Naive thymus-derived CD8-positive, alpha-beta T cell (primary cell): ENCODE measurements at places on chromosomes 1 and 21. TPM values are rescaled to one million over a fixed set of nuclear protein-coding genes. Genes with fewer than 3 reads are reported as not detected.

- DNase-seq, result no peak
Observed at GRCh38 chr1:234932511-234933430, 195.9 kb downstream of the TOMM20 start.

DNA sequence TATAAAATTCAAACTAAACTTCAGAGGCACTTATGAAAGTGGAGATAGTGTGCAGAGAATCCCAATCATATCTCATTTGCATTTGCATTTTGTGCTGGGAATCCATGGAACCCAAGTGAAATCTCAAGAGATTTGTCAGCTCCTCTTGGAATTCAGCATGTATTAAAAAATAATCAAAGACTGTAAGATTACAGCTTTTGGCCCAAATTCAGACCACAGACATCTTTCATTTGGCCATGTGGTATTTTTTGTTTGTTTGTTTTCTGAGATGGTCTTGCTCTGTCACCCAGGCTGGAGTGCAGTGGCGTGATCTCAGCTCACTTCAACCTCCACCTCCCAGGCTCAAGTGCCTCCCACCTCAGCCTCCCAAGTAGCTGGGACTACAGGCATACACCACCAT lies 3.8 kb upstream of the CACYBP start:
- no peak for DNase-seq

GRCh38 chr1:188070848-188071247 lies 1242.1 kb downstream of the PLA2G4A start:
- no peak for DNase-seq

GRCh38 chr1:201591981-201592380 lies 53.1 kb downstream of the NAV1 start:
- DNase-seq, result no peak

DNA sequence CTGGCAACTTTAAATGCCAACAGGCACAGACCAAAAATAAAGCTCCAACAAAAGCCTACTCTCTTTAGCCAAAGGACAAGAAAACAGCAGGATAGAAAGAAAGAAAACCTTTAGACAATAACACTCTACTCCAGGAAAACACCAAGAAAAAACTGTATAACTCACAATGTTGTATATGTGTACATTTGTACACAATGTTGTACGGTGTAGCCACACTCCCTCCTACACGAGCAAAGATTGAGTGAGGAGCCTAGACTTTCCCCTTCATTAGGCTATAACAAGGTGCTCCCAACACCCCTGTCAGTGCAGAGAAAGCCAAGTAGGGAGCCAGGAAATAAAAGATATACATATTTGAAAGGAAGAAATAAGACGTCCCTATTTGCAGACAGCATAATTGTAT lies 24.0 kb downstream of the GJA4 start:
- no peak for DNase-seq

- DNase-seq, result no peak
Observed at GRCh38 chr1:239233626-239234025, 152.7 kb upstream of the CHRM3 start.

DNA sequence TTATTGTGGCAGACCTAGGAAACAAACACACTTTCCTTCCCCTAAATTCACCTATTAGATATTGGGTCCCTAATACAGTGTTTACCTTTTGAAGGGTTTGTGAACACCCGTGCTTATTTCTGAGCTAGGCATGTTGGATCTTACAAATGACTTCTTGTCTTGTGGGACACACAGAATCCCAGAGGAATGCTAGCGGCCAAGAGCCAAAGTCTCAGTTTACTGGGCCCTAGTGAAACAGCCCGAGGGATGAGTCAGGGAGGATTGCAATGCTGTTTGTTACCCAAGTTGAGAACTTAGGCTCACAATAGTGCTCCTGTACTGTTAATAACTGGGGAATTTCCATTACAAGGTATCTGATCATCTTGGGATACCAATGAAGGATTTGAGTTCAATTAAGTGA lies 100.1 kb upstream of the AKT3 start:
- DNase-seq, result no peak

DNA sequence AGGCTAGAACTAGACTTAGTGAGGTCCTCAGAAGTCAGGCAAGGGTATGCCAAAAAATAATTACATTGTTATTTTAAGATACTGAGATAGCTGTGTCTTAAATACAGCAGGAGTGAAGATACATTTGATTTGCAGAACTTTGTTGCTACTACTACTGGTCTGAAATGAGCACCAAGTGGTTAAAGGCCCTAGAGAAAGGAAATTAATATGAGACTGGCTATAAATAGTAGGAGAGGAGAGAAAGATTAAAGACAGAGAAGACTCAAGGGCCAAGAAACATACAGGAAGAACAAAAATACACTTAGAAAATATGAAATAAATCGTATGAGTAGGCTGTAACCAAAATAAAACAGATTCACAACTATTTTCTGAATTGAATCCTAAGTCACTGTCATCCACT lies 21.3 kb downstream of the HNRNPR start:
- no peak for DNase-seq

DNA sequence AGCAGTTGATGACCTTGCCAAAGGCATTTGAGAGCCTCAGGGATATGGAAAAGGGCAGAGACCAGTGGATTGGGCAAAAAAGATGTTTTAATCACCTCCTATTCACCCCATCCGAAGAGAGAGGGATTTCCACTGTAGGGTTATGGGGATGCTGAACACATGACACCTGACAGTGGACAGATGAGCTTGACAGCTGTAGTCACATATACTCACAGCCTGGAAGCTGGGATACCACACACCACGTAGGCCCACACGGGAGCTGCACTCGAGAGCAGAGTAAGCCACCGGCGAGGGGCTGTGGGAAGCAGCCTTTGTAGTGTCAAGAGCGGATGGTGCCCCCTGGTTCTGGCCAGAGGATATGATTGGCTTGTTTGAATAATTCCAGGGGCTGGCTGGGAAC lies 20.0 kb downstream of the ZBTB40 start:
- DNase-seq, result no peak

GRCh38 chr1:72498371-72498770 lies 216.0 kb upstream of the NEGR1 start:
- no peak for DNase-seq

- no peak for DNase-seq
Observed at GRCh38 chr1:63934697-63935096, 160.9 kb downstream of the ROR1 start.

DNA sequence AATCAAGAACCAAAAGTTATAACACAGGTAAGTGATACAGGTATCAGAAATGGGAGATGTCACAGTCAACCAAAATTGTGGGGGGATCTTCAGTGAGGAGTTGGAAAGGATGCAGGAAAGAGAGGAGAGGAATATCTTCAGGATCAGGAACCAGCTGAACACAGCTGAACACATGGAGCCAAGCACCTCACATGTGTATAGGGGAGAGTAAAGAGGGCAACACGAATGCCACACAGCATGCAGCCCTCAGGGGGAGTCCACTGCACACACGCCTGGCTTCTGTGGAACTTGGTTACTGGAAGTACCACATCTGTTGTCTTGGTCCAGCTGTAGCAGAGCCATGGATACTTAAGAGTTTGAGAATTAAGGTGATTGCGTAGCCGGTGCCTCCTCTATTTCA lies 218.8 kb downstream of the RGS7 start:
- DNase-seq, result no peak

GRCh38 chr1:82091729-82092128 lies 291.0 kb downstream of the ADGRL2 start:
- DNase-seq, result no peak

DNA sequence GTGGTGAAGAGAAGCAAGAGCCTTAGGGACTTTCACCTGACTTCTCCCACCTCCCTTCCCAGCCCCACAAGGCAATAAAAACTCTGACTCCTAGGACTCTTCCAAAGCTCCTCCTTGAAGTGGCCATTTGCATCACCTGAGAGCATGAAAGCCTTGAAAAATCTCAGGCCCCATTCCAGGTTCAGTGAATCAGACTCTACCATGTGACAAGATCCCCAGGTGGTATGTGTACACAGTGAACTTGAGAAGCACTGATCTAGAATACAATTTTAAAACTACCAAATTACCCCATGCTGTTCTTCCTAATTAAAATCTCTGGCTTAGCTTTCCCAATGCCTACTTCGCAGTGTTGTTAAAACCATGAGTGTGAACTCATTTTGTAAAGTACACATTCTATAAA lies 195.1 kb upstream of the SAMSN1 start:
- DNase-seq, result no peak

DNA sequence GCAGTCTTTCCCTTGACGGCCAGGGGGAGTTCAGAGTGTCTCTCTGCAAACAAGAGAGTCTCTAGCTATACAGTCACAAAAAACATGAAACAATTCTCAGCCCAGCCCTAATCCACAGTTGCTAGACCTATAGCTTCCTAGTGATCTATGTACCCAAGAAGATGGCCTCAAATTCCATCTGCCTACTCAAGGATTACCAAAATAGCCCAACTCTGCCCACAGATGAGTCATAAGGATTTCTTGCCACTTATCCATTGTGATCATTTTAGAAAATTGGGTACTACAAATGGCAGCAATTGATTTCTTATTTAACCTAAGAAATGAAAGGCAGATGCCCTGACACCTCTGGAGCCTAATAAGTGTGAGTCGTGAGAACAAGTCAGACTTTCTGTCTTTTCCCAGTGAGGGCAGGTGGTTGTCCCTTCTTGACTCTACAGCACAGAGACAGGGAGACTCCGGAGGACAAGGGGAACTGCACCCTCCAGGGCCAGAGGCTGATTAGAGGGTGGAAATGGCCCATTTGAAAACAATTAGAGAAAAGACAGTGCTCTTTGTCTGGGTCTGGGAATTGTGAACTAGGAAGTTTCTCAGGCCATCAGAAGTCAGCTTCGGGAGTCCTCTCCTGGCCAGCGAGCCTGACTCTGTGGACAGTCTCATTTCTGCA lies 65.4 kb downstream of the ABCA4 start:
- no peak for DNase-seq

DNA sequence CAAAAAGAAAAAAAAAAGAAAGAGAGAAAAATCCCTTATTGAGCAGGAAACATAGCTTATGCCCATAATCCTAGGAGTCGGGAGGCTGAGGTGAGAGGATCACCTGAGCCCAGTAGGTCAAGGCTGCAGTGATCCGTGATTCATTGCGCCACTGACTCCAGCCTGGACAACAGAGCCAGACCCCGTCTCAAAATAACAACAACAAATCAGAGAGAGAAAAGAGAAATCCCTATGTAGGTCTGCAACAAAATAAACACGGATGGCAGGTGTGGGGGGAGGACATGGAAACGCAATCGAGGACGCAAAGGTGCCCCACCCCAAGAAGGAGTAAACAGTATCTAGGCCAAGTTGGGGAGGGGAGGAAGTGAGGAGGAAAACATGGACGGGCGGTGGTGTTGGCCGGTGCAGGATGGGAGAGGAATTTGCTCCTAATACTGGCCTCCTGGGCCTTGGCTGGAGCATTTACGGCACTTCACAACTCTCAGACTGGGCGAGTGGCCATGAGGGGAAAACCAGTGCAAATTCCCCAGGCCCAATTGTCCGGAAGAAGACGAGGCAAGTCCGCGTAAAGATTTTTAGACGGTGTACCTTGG lies 609 bp upstream of the CHTOP start:
- no peak for DNase-seq

- DNase-seq, result no peak
Observed at GRCh38 chr1:230785636-230786384, 38.6 kb downstream of the CAPN9 start.

GRCh38 chr1:17515902-17516301 lies 23.6 kb upstream of the ARHGEF10L start:
- no peak for DNase-seq

DNA sequence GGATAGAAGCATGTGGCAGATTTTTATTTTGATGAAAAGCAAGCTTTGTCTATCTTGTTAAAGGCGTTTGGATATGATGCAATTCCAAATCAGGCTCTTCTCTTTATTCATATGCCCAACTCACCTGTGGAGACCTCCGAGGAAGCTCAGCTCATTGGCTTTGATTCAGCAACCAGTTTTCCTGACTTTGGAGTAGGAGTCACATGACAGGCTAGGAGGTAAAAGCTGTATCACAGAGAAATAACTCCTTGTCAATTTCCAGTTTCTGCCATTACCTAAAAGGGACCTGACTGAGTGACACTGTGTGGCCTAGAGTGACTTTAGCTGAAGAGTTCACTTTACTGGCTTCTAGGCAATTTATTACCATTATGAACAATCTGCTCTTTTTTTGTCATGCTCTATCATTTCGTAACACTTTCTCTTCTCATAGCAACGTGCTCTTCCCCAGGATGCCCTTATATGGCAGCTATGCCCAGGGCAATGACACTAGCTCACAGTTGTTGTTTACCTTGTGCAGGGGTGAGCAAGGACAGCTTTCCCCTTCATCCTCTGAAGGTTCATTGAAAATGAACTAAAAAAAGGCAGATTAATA lies 107.2 kb downstream of the KCNK1 start:
- DNase-seq, result no peak

- DNase-seq, result no peak
Observed at GRCh38 chr1:21724098-21724497, 54.9 kb upstream of the RAP1GAP start.

- no peak for DNase-seq
Observed at GRCh38 chr1:181112071-181112929, 23.8 kb downstream of the IER5 start.

GRCh38 chr1:224744521-224744920 lies 128.4 kb downstream of the CNIH3 start:
- DNase-seq, result no peak

- no peak for DNase-seq
Observed at GRCh38 chr21:44429894-44430293, 25.4 kb upstream of the LRRC3 start.

DNA sequence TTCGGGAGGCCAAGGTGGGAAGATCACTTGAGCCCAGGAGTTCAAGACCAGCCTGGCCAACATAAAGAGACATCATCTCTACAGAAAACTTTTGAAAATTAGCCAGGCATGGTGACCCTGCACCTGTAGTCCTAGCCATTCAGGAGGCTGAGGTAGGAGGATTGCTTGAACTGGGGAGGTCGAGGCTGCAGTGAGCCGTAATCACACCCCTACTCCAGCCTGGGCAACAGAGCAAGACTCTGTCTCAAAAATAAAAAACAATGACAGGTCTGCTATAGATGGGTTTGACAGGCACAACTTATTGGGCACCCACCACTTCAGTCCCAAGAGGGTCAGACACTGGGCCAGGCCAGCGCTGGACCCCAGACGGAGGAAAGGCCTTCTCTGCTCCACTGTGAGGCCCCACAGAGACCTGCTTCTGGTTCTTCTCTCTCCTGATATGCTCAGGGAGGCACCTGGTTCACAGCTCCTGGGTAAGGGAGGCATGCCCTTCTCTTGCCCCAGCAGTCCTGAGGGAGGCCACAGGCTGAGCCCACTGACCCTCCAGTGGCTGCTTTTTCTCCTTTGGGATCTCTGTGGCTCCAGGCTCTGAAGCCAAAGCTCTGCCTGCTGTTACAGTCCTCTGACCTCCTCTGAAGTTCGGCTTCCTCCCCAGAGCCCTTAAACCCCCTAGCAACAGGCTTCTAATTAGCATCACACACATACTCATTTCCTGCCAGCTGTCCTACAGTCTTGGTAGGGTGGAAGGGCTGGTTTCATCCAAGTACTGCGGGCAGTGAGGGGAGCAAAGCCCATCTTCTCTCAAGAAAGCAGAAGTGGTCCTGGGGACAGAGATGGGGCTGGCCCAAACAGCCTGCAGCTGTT lies 14.4 kb downstream of the S100A16 start:
- DNase-seq, result no peak

SELP gene
- total RNA-seq, result 1.7 TPM

C1orf53 gene
- total RNA-seq, result not detected

FMO3 gene
- not detected for total RNA-seq

CSTB gene
- 33.1 TPM for total RNA-seq
